ENCODE measurements at places on chromosomes 13 and 19. TPM values are rescaled to one million over a fixed set of nuclear protein-coding genes. Genes with fewer than 3 reads are reported as not detected.

ZSCAN22 gene
- total RNA-seq, result 1.5 TPM

DNA sequence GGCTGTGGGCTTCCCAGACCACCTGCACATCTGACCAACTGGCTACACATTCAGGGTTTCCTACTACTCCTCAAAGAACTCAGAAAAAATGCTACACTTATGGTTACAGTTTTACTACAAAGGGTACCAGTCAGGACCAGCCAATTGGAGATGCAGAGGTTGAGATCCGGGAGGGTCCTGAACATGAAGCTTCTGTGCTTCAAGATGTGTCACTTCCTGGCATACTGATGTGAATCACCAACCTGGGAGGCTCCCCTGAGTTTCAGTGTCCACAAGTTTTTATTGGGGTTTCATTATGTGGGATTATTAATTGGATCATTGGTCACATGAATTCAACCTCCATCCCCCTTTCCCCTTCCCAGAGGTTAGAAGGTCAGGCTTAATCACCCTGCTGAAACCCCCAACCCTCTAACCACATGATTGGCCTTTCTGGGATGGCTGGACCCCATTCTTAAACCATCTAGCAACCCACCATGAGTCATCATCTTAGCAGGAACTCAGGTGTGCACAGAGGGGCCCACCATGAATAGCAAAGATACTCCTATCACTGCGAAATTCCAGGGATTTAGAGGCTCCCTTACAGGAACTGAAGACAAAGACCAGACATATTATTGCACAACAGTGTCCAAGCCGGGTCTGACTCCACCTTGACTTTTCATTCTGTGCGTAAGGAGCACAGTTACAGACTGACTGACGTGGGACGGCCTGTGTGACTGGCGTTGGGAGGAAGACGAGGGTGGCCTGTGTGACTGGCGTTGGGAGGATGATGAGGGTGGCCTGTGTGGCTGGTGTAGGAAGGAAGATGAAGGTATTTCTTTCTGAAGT lies 90.7 kb downstream of the ATP8A2 start:
- H3K4me1 ChIP-seq, result no peaks in the 10 kb centered on the region
- peaks cover 30% of the 10 kb centered on the region for H3K27me3 ChIP-seq
- no peak overlapping the region for H3K4me3 ChIP-seq
- no peak overlapping the region for H3K27ac ChIP-seq
- DNase-seq, result no peak

- no peak overlapping the region for H3K4me3 ChIP-seq
- H3K27me3 ChIP-seq, result peaks cover 57% of the 10 kb centered on the region
- H3K4me1 ChIP-seq, result peaks cover 32% of the 10 kb centered on the region
- H3K36me3 ChIP-seq, result peaks cover 17% of the 10 kb centered on the region
- H3K27ac ChIP-seq, result no peak overlapping the region
These were observed 2.8 kb downstream of the S1PR5 start for GRCh38 chr19:10514211-10515145.

DNA sequence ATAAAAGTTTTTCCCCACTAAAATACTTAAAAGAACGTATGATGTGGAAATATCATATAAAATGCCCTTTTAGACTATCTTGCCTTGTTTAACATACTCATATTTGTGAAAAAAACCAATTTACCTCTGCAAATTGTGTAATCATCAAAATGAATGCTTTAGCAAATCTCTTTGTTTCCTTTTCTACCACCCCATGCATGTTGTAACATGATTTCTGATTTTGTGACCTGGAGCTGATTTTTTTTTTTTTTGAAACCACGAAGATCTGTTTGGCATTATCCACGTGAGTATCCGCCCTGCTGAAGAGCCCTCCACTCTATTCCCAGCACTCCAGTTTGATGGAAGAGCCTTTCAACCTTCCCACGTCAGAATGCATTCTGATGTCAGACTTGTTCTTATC lies 245.8 kb upstream of the NBEA start:
- no peak overlapping the region for H3K4me3 ChIP-seq
- DNase-seq, result no peak
- no peaks in the 10 kb centered on the region for H3K27me3 ChIP-seq
- H3K27ac ChIP-seq, result no peak overlapping the region

DNA sequence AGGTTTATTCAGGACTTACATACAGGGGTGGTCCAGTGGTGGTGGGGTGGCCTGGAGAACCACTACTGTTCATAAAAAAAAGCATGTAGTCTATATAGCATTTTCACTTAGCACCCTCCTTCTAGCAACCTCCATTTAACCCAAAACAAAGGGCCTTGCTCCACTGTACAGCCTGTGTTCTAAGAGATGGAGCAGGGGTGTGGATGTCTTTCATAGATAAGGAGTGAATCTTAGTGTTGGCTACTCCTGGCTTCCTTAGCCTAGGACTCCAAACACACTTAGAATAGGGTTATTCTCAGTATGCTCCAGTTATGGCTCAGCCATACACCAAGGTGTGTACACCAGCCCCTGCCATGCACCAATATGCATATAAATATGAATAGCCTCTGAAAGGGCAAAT lies 95.2 kb downstream of the ELF1 start:
- no peak overlapping the region for H3K27ac ChIP-seq
- no peaks in the 10 kb centered on the region for H3K27me3 ChIP-seq
- no peak overlapping the region for H3K4me3 ChIP-seq
- H3K36me3 ChIP-seq, result no peaks in the 10 kb centered on the region
- H3K4me1 ChIP-seq, result peaks cover 15% of the 10 kb centered on the region

- H3K27ac ChIP-seq, result no peak overlapping the region
- H3K4me3 ChIP-seq, result no peak overlapping the region
- DNase-seq, result no peak
These were observed 81.9 kb upstream of the SLC15A1 start for GRCh38 chr13:98834254-98834960.

DNA sequence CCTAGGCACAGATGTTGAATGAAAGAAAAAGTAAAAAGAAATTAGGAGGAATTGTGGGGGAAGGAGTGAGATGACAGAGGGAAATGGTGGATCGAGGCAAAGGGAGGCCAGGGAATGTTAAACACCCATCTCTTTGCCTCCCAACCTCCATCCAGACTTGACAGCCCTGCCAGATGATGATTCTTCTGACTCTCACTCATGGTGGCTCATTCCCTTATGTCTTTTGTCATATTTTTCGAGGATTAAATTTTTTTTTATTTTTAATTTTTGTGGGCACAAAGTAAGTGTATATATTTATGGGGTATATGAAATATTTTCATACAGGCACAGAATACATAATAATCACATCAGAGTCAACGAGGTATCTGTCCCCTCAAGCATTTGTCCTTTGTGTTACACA lies 42.8 kb downstream of the ADGRE1 start:
- no peak for DNase-seq
- H3K27me3 ChIP-seq, result no peaks in the 10 kb centered on the region
- H3K36me3 ChIP-seq, result peaks cover 3% of the 10 kb centered on the region
- H3K4me1 ChIP-seq, result peaks cover 14% of the 10 kb centered on the region
- H3K4me3 ChIP-seq, result no peak overlapping the region
